ENCODE measurements at places on chromosomes 12 and 14.

DNA sequence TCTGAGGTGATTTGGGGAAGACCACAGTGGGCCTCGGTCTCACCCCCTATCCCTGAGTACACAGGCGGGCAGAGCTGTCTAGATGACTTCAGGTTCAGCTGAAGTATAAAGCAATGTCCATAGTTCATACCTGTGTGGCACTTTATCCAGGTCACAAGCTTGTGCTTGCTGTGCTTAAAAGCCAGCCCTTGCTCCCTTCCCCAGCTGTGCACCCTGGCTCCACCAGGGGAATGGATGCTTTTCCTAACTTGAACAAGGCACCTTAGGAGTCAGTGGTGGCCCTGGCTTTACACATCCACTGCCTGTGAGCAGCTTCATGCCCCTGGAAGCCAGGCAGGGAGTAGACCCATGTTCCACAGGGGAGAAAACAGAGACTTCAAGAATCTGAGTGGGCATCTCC is 5.5 kb downstream of the CARMIL3 start:
- DNase-seq = no peak

GRCh38 chr12:51793201-51793600 is 55.3 kb downstream of the FIGNL2 start:
- DNase-seq = no peak

GRCh38 chr12:28367993-28368392 is 177.7 kb downstream of the CCDC91 start:
- no peak for DNase-seq

DNA sequence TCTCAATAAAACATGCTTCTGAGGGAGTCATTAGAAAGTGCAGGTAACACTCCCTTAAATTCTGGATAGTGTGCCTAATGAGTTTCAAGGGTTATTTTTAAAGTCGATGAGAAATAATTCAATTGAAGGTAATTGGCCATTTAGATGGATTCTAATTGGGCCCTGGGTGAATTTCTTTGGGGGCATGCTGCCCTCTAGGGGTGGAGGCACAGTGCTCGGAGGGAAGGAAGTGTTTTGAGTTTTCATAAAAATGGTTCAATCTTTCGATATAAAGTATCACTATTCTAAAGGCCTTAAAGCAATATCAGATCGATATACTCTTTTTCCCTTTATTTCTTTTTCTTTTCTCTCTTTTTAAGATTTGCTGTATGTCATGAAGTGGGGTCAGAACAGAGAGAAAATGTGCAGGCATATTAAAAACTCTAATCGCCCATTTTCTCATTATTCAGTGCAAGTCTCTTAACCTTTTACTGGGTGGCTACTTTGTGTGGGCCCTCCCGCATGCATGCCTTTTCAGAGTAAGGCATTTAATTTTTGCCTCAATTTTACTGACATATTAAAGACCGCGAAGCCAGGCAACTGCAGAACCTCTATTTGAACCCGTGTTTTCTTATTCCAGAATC is 25.5 kb downstream of the NKX2-8 start:
- no peak for DNase-seq

DNA sequence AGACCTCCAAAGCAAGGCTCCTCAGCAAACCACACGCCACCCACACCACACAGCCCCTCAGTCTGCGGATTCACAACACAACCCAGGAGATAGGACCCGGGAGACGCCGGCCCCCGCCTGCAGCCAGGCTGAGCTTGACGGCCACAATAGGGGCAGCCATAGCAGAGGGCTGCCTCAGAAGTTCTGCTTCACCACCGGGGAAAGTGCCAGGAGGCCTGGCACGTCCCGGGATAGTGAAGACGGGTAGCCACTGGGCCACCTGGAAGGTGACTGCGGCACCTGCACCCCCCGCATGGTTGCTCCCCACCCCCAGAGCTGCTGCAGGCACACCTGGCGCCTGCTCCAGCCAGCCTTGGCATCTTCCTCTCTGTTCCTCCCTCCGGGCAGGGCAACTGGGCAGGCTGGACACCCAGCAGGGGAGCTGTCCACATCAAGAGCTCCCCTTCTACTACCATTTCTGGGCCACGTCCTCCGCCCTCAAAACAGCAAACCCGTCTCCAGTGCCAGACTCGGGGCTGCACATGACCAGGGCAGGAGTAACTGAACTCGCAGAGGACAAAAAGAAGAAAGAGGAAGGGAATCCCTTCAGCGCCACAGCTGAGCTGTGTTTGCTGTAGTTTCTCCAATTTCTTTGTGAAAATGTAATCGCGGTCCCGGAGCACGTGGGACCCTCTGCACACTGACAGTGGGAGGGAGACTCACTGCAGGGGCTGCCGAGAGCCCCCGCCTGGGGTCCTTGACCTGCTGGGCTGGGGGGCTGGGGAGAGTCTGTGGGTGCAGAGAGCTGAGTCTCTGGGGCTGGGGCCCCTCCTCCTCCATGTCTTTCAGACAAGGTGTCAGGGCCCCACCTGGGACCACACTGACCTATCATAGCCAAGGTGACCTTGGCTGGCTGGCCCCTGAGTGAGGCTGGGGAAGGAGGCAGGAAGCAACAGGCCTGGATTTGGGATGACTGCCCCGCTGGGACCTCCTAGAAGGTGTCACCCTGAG is 74.2 kb upstream of the C14orf180 start:
- no peak for DNase-seq

DNA sequence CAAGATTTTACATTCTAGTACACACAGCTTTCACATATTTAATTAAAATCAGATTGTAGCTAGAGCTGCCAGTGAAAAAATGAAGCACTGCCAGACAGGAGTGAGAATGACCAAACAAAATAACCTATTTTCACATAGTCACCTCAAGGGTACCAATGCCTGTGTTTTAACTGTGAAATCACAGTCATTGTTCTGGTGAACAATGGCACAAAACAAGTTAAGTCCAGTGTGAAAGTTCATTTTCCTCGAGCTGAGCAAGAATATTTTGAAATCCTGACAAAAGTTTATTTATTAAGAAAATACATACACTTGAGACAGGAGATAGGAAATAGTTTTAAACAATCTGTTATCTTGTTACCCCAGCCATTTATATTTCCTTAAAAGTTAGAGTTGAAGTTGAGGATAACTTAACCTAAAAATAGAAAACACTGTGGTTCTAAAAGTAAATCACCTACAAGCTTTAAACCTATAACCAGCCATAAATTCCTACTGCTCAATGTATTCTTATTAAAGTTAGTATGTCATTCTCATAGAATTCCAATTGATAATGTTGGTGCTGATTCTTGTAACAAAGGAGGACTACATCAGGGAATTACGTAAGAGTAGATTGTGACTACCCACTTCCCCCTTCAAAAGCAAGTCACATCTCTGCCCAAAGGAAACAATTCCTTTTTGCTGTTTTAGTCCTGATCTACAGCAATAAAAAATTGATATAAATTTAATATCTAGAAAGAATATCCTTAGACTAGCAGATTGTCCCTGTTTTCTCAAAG is 15.9 kb downstream of the DENND5B start:
- no peak for DNase-seq

- DNase-seq = no peak
These were observed 11.8 kb upstream of the ATF1 start for GRCh38 chr12:50751948-50752721.

DNA sequence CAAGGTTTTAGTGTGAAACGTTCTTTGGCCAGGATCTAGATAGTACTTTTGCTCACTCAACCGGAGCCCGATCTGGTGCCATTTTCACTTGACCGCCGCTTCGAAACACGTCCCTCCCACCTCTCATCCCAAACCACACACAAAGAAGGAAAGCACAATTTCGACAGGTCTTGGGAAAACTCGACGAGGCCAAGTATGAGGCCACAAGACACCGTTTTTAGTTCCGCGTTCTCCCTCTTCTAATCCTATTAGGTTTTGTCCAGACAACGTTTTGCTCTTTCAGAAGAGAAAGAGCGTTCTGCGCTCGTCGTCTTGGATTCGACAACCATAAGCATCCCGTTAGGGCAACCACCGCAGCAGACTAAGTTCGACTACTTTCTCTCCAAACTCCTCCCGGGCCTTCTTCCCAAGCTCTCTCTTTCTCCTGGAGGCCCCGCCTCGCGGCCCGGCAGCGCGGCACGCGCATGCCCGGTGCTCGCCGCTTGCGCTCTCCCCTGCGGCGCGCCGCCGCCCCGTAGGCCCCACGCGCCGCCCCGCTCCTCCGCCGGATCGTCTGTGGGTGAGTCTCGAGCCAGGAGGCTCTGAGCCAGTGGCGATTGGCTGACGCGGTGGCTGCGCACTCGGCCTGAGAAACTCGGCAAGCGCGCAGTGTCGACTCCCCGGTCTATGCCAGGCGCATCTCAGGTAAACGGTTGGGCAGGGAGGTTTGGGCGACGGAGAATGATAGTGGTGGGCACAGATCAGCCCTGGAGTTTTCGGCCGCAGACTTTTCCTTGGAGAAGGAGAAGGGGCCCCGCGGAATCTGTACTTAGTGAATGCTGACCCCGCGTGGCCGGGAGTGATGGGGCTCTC is at the start of gene MIPOL1:
Gene MIPOL1, plus strand, starts transcription at position 517 of the 852 bp plus-strand sequence. CDS start 49,952 bp downstream, outside the sequence.
- DNase-seq = no peak

GRCh38 chr12:21526721-21527345 is 737 bp downstream of the SPX start:
- DNase-seq = no peak

GRCh38 chr14:72618424-72618823 is 275.5 kb downstream of the DPF3 start:
- no peak for DNase-seq

DNA sequence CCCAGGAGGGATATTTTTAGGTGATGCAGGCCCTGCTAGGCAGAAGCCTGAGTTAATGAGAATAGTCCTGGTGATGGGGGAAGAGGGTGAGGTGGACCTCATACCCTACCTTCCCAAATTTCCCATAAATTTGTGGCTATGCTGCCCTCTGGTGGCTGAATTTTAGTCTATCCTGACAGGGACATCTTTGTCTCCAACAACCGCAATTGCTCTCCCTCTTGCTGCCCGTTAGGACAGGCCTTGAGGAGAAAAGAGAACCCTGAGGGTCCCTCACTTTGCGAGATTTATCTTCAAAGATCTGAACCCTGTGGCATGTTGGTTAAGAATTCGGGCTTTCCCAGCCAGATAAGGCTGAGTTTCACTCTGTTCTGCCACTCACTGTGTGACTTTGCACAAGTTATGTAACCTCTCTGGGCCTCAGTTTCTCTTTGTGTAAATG is 9.8 kb upstream of the ZNF385A start:
- no peak for DNase-seq

DNA sequence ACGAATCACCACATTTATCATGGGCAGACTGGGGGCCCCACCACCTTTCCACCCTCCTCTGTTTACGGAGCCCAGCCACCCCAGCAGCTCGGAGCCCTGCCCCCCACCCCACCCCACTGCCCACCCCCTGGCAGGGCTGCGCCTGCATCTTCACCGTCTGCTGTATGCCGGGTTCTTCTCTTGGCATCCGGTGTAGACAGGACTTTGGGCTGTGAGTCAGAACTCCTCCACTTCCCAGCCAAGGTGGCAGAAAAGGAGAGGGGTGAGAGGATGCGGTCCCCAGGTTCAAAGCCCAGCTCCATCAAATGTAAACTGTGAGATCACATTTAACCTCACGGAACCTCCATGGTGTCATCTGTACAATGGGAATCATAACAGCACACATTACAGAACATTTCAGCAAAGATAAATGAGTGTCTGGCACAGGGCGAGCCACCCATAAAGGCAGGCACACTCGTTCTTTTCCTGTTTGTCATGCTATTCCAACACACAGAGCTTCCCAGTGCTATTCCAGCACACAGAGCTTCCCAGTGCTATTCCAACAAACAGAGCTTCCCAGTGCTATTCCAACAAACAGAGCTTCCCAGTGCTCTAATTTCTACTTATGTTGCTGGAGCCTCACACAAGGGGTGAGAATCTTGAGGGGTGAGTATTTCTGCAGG is 292.7 kb upstream of the RTL1 start:
- DNase-seq = no peak

DNA sequence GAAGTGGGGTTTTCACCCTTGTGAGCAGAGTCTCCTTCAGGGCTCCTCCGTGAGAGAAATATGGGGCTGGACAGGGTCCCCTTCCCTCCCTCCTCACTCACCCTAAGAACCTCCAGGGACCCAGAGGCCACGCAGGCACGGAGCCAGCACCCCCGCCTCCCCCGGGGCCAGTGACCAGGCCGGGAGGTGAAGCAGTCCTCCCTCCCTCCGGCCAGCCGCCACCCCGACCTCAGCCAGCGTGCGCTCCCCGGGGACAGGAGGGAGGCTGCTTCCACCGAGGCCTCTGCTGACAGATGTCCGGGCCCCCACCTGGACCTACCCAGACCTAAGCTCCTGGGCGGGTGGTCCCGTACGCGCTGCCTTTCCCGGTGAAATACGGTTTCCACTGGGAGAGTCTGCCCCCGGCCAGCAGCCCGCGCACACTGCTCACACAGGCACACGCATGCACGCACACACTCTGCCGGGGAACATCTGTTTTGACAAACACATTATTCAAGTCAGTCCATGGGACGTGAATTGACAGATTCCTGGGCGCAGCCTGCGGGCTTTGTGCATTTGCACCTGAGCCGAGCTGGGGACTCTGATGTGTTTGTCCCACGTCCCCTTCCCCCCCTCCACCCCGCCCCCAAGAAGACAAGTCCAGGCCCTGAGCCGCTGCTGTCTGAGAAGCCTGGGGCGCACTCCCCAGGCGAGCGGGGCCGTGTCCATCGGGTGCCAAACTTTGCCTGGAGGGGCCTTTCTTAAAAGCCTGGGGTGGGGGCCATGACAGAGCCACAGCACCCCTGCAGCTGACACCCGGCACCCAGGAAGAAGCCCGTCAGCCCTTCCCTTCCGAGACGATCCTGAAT is 725 bp downstream of the RIMBP2 start:
- DNase-seq = no peak

GRCh38 chr12:119178544-119179334 is at the start of gene HSPB8:
Gene HSPB8 (plus strand): TSS chr12:119178931. CDS start chr12:119179313, 382 bp downstream.
- no peak for DNase-seq

DNA sequence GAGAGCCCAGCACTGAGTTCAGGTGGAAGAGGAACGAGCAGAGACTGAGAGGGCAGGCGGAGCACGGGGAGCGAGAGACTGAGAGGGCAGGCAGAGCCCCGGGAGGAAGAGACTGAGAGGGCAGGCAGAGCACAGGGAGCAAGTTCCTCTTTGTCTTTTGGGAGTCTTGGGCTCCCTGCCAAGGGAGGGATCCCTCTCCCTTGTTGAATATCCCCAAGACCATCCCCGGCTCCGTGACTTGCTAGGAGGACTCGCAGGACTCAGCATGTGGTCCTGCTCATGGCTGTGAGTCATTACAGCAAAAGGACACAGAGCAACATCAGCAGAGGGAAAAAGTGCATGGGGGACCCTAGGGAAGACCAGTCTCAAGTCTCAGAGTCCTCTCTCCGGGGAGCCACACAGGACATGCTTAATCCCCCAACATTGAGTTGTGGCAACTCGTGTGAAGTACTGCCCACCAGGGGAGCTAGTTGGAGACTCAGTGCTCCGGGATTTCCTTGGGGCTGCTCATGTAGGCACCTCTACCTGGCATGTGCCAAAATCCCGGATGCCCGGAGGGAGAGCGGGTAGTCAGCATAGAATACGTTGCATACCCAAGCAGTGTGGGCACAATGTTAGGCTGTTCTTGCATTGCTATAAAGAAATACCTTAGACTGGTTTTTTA is 81.0 kb downstream of the CCDC92 start:
- DNase-seq = no peak

GRCh38 chr14:51926449-51926848 is 62.9 kb upstream of the RTRAF start:
- no peak for DNase-seq

GRCh38 chr12:79521576-79521975 is 169.2 kb downstream of the PAWR start:
- no peak for DNase-seq
